SK-MEL-5 (cell line): ENCODE measurements at places on chromosomes 4 and X.

- DNase-seq: peak; percentile 76
Observed at GRCh38 chrX:136909119-136909705, 28.7 kb upstream of the RBMX start.

- DNase-seq: no peak
Observed at GRCh38 chr4:84722720-84723119, 139.8 kb downstream of the CDS1 start.

DNA sequence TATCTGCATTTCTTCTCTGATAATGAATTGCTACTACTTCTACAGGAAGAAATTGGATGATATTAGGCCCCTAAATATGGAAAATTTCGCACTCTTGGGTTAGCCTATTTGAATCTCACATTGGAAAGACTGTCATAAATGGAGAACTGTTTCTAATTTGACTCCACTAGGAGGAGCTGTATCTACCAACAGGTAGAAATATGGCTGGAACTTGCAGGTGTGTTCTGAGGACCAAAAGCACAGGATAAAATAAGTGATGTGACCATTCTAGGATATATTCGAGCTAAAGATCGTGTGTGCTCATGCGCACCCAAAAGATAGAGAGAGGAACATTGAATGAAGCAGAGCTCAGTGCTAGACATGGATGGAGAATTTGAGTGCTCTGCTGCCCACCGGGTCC, 4.8 kb upstream of the NKAP start:
- DNase-seq: peak; percentile 13

GRCh38 chrX:431056-431455, 44.3 kb upstream of the PPP2R3B start:
- no peak for DNase-seq

- no peak for DNase-seq
Observed at GRCh38 chr4:60992037-60992436, 208.1 kb upstream of the ADGRL3 start.

GRCh38 chr4:20383969-20384368, 132.3 kb downstream of the SLIT2 start:
- DNase-seq: no peak

DNA sequence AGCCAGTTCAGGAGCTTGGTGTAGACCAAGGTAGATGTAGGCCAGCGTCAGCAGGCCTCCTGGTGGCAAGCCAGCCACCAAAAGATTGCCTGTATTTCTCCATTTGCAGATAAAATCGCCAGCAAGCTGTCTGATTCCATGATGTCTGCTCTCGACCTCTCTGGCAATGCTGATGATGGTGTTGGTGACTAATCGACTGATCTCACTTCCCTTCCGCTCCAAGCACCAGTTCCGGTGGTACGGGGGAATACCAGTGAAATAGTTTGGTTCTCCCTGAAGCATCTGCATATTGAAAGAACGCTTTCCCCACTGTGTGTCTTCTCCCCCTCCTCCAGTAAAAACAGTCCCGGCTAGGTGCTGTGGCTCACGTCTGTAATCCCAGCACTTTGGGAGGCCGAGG, 30.4 kb downstream of the GNL3L start:
- no peak for DNase-seq

- DNase-seq: peak; percentile 40
Observed at GRCh38 chrX:79366873-79367749, at the start of gene ITM2A. Gene ITM2A (minus strand): TSS chrX:79367334. CDS start chrX:79367215, 119 bp downstream.

DNA sequence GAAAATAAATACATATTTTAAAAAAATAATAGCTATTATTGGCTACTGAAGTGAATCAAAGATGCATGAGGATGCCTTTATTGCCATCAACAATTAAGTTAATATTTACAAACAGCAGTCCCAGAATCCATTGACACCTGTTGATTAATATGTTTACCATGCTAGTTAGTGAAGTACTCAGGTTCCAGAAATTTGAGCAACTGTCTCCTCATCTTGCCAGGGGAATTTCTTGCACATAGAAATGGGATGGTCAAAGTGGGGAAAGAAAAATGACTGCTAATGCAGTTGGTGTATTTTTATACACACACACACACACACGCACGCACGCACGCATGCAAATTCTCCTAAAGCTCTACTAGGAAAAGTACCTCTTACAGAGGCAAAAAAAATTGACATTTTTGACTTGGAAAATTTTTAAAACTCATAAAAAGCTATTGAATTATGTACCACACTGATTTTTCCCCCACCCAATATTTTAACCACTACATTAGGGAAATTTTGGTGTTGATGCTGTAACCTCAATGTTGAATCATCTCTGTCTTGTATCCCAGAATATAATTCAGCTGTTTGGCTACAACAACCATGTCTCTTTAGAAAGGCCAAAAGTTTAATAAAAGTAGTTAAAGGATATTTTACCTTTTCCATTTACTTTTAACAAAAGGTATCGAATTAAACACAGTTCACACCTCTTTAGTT, 105.3 kb upstream of the TMEM150C start:
- DNase-seq: no peak

- no peak for DNase-seq
Observed at GRCh38 chr4:17894421-17894820, 83.6 kb downstream of the NCAPG start.

GRCh38 chr4:184472614-184473498, 1.5 kb downstream of the IRF2 start:
- peak; percentile 53 for DNase-seq

DNA sequence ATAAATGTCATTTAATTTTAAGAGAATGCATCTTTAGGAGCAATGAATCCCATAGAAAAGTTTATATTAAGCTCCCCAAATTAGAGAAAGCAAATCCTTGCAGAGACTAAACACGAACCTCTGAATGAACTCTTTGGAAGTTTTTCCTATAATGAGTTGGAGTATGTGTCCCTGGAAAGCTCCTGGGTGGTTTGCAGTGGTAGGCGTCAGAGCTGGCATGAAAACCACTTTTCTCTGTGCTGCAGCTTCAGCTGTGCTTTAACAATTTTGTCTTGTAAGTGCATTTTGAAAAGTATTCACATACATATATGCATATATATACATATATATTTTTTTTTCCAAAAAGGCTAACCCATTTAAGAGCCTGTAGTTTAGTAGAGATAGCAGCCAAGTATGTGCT, 148.7 kb upstream of the TBC1D9 start:
- no peak for DNase-seq

DNA sequence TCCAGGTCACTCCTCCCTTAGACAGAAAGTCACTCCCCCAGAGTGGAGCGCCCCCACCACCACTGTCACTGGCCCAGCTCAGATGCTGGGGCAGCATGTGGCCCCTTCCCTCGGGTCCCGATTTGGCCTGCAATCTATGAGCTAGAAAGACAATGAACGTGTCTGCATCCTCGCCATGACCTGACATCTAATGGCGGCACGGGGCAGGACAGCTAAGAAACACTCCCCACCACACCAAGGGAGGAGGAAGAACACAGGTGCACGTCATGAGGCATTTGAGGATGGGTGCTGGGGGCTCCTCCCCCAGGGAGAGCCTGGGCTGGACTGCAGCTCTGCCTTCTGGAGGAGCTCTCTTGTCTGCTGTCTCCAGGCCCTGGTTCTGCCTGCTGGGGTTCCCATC, 8.7 kb downstream of the RNF212 start:
- DNase-seq: no peak

DNA sequence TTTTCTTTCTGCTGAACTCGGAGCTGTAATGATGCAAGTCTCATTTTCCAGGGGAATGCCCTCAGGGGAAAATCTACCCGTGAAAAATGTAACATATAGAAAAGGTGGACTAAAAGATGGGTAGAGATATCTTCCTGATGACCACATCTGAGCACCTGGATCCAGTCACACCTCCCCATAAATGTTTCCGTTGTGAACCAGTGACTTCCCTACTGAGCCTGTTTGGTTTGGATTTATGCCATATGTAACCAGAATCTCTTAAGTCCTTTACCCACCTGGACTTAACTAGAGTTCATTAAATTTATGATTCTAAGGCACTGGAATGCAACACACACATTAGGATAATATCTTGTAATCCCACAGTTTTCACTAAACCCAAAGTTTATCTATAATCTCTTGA, 171.1 kb downstream of the ZNF330 start:
- no peak for DNase-seq

DNA sequence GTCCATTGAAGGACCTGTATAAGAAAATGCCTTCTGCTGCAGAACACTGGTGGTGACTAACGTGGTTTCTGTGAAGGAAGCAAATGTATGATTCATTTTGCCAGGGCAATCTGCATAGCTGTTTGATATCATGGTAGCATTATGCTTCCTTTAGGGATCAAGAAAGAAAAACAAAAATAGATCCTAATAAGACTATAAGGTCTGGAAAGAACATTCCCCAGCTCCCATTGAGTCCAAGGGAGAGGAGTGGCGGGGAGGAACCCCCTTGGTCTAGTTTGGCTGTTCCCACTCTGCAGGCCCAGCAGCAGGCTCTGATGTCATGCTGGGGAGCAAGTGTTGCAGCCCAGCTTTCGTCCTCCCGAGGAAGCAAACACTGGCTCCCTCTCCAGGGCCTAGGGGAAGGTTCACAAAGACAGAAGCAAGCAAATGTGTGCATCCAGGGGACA, 154.5 kb upstream of the GALNT7 start:
- DNase-seq: peak; percentile 42

- no peak for DNase-seq
Observed at GRCh38 chr4:54941994-54942552, 183.3 kb downstream of the KDR start.

DNA sequence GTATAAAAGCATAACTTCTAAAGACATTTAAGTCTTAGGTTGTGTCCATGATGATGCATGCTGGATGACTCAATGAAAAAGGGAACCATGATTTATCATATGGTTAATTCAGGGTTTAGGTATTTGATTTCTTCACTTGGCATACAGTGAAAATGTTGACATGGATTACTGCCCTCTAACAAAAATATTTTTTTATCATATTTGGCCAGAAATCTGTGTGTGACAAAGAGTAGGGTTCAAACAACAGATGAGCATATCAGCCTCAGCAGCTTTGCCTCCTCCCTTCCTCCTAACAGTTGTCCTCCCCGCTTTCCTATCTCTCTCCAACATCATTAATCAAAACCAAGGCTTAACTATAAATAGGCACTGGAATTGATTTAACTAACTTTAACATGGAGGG, 46.3 kb downstream of the ARHGAP6 start:
- no peak for DNase-seq

DNA sequence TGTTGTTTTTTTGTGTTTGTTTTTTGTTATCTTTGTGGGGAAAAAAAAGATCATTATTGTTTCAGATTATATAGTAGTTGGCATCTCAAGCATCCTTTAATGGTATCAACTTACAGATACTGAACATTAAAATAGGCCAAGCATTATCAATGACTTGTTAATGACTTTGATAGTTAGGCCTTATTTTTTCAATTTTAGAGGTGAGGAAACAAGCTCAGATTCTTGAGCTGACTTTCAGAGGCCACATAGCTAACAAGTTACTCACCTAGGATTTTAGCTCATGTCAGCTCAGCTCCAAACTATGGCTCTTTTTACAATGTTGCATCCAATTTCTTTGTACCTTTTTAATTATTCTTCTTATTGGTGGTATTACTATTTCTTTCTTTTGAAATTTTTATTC, 471 bp upstream of the PLAC8 start:
- DNase-seq: no peak

DNA sequence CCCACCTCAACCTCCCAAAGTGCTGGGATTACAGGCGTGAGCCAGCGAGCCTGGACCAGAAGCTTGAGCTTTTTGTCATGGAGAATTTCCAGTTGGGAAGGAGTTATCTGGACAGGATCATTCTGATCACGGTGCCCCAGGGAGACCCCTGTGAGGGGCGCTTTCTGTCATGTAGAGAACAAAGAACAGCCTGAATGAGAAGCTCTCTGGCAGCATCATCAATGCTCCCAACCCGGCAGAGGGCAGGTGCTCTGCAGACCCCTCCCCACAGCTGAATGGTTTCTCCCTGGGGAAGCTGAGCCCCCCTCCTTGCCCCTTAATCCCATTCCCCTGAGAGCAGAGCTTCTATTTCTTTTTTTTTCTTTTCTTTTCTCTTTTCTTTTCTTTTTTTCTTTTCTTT, 7.3 kb upstream of the CSF2RA start:
- DNase-seq: no peak

- DNase-seq: no peak
Observed at GRCh38 chr4:146699910-146700309, 61.2 kb downstream of the POU4F2 start.

DNA sequence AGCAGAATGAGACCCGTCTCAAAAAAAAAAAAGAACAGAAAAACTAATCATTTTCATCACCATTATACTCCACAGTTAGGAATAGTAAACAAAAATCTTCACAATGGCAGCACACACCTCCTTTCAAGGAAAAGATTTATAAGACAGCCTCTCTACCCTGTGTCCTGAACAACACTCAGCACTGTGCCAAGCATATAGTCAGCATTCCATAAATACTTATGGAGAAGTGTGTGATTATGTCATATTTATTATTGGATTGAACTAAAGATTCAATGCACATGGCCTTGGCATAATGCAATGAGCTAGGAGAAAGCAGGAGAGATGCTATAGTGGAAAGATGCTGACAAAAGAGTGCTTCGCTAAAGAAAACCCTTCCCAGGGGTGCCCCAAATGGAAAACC, 52.6 kb downstream of the FAM114A1 start:
- no peak for DNase-seq

DNA sequence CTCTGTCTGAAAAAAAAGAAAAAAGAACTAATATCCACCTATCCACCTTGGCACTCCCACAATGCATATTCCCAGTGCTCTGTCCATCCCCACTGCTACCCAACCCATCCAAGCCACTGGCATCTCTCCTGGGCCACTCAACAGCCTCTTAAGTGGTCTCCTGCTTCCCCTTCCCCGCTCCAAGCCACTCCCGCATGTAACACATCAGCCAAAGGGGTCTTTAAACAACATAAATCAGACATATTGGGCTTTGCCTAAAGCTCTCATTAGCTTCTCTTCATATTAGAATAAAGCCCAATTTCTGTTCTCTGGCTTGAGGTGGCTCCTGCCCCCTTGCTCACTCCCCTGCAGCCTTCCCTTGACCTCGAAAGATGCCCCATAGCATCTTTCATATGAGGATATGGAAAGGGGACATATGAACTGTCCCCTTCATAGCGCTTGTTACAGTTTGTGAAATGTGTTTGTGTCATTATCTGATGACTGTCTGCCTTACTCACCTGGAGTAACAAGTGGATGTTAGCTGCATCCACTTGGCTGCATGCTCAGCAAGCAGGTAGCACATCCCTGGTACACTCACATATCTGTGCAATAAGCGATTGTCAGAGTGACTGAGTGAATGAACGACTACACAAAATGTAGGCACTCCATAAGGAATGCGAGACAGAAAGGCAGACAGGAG, 3.1 kb downstream of the BLOC1S4 start:
- no peak for DNase-seq

- DNase-seq: peak; percentile 54
Observed at GRCh38 chrX:16212436-16212835, 45.2 kb downstream of the MAGEB17 start.

- DNase-seq: no peak
Observed at GRCh38 chr4:19380600-19380999, 871.1 kb upstream of the SLIT2 start.
